ENCODE measurements at places on chromosomes 1 and 21. TPM values are rescaled to one million over a fixed set of nuclear protein-coding genes. Genes with fewer than 3 reads are reported as not detected.

The CD1E gene
- not detected for total RNA-seq

The LRRC53 gene
- not detected for total RNA-seq

The ROR1 gene
- total RNA-seq, result 10.4 TPM

The PERM1 gene
- total RNA-seq, result 0.15 TPM
